ENCODE measurements at places on chromosomes 5 and 9. TPM values are rescaled to one million over a fixed set of nuclear protein-coding genes. Genes with fewer than 3 reads are reported as not detected.

GRCh38 chr9:13690595-13690994, 411.1 kb upstream of the MPDZ start:
- no peak for DNase-seq

GRCh38 chr5:34737731-34738130, 81.6 kb downstream of the RAI14 start:
- no peak for DNase-seq

GRCh38 chr9:126565336-126566128, 48.2 kb upstream of the LMX1B start:
- DNase-seq: no peak

- no peak for DNase-seq
These were observed 214.4 kb upstream of the CCNG1 start for GRCh38 chr5:163222982-163223381.

- no peak for DNase-seq
These were observed 2.0 kb upstream of the ROR2 start for GRCh38 chr9:91951944-91952520.

FAM169A gene
- 3.6 TPM for total RNA-seq

Measured in activated CD4-positive, alpha-beta T cell treated with anti-CD3 and anti-CD28 coated beads, Interleukin-2, amount 10 ng/mL, durations not matched to agents 7 days and 5 days (primary cell).